ENCODE measurements at places on chromosomes 7 and 10.

DNA sequence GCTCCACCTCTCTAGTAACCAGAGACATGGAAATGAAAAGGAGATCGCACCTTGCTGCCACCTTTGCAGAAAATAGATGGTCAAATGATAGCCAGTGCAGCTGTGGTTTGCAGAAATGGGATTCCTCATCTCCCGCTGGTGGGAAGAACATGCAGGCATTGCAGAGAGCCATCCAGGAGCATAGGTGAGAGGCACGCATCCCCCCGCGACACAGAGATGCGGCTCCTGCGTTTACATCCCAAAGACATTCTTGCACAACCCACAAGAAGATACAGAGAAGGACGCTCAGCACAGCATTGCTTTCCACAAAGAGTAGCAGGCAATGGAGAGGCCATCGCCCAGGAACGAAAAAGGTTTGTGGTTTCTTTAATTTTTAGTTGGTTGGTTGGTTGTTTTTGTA is 56.2 kb downstream of the OAT start:
- ATAC-seq, result no peak

GRCh38 chr10:125742465-125742864 is 23.0 kb downstream of the EDRF1 start:
- no peak for ATAC-seq

DNA sequence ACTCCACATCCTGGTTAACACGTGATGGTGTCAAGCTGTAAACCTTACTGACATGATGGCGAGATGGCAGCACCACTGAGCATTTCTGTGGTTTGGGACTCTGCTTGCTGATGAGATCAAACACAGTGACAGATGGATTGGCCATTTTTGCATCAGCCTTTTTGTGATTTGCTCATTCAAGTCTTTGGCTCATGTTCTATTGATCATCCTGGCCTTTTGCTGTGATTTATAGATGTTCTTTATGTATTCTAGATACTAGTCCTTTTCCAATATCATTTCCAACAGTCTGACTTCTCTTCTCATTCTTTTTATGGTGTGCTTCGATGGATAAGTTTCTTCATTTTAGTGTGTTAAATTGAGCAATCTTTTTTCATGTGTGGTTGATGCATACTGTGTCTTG is 24.7 kb upstream of the DIP2C start:
- no peak for ATAC-seq

GRCh38 chr7:93715234-93715633 is 140.7 kb upstream of the CALCR start:
- no peak for ATAC-seq

- no peak for ATAC-seq
Observed at GRCh38 chr7:128154504-128154903, 86.6 kb upstream of the LEP start.

DNA sequence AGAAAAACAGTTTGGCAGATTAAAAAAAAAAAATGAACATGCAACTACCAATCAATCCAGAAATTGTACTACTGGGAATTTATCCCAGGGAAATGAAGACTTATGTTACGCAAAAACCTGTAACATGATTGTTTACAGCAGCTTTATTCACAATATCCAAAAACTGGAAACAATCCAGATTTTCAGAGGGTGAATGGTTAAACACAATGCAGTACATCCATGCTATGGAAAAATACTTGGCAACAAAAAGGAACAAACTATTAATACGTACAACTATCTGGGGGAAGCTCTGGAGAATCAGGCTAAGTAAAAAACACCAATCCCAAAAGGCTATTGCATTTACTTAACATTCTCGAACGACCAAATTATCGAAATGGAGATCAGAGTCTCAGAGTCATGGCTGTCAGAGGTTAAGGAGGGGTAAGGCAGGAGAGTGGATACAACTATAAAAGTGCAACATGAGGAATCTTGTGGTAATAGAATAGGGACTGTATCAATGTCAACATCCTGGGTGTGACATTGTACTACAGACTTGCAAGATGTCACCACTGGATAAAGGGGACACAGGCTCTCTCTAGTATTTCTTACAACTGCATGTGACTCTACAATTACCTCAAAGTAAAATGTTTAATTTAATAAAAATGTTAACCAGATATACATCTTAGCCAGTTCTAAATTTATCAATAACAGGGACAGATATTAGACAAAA is 21.5 kb upstream of the RUFY2 start:
- no peak for ATAC-seq

Data from stimulated activated memory B cell treated with anti-CD40 and anti-IgM and Interleukin-4, amounts not matched to agents 10 μg/mL and 1 μg/mL and 100 μg/mL, for 72 hours (primary cell).